ENCODE measurements at places on chromosomes 2 and 18. TPM values are rescaled to one million over a fixed set of nuclear protein-coding genes. Genes with fewer than 3 reads are reported as not detected.
A peak's percentile ranks its signal among the peaks of the same experiment; 100 is the strongest.

Gene NMUR1
- 0.31 TPM for total RNA-seq

Gene FARSB
- 32.2 TPM for total RNA-seq

DNA sequence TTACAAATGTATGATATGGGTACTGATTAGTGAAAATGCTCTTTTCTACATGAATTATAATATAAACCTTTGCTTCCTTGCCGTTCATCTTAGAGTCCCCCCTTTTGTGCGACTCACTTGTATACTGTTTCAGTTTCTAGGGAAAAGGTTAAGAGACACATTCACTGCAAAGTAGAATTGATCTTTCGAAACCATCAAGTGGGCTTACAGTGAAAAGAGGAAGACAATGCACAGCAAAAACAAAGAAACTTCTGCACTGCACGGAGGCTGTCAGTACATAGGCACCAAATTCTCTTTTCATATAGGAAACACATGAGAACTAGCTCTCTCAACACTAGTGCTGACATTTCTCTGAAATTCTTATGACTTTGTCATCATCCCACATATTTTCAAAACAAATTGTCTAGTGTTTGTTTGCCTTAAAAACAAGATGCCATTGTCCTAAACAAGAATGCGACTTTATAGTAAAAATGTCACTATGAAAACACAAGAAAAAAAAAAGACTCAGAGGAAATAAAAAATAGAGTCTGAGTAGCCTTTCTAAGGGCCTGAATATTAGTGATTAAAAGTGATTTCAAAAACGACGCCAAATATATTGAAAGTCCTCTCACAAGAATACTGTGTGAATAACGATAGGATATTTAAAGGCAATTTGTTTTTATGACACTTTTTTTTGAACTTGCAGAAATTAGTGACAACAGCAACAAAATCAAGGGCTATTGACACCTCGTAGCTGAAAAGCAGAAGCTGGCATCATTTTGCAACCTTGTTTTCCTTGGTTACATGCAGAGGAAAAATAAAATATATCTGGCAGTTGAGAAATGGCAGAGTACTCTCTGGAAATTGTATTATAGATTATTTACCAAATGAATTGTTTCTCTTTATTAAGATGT is 827.0 kb downstream of the BCL11A start:
- peaks cover 5% of the 10 kb centered on the region for H3K4me1 ChIP-seq
- no peak overlapping the region for H3K4me3 ChIP-seq
- no peaks in the 10 kb centered on the region for H3K27me3 ChIP-seq

Gene CSRNP3
- 3.8 TPM for total RNA-seq

Gene TGFA
- total RNA-seq: 2.6 TPM

DNA sequence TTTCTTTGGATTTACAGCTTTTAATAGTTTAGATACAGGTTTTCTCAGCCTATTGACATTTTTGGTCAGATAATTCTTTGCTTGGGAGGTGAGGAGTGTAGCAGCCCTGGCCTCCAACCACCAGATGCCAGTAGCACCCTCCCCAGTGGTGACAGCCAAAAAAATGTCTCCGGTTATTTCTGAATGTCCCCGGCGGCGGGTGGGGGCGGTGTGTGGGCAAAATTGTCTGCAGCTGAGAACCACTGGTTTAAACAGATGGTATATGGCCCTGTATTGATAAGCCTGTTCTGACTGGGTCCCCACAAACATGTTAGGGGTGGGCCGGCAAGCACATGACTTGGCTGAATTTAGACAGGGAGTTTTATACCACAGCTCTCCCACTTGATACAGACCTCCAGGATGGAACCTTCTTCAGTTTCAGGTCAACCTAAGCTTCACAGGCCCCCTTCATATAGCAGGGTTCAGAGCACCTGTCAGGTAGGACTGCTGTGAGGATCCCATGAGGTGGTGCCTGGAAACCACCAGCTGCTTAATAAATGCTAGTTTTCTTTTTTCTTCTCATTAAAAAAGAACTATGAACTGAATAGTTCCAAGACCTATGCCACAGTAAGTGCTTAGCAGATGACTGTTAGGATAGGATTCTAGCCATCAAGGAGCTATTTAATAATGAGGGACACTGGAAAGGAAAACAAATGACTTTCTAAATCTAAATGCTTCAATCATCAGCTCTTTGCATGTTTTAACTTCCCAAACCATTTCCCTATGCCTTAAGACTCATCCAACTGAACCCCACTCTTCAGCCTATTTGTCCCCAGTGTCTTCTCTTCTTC is 18.1 kb downstream of the LPIN2 start:
- H3K27ac ChIP-seq: no peak overlapping the region
- peak; percentile 51 for DNase-seq
- H3K4me3 ChIP-seq: no peak overlapping the region
- H3K36me3 ChIP-seq: no peaks in the 10 kb centered on the region
- H3K27me3 ChIP-seq: no peaks in the 10 kb centered on the region
- H3K4me1 ChIP-seq: peaks cover 21% of the 10 kb centered on the region

Gene TTN
- 8.3 TPM for total RNA-seq

Gene HAAO
- 0.97 TPM for total RNA-seq

DNA sequence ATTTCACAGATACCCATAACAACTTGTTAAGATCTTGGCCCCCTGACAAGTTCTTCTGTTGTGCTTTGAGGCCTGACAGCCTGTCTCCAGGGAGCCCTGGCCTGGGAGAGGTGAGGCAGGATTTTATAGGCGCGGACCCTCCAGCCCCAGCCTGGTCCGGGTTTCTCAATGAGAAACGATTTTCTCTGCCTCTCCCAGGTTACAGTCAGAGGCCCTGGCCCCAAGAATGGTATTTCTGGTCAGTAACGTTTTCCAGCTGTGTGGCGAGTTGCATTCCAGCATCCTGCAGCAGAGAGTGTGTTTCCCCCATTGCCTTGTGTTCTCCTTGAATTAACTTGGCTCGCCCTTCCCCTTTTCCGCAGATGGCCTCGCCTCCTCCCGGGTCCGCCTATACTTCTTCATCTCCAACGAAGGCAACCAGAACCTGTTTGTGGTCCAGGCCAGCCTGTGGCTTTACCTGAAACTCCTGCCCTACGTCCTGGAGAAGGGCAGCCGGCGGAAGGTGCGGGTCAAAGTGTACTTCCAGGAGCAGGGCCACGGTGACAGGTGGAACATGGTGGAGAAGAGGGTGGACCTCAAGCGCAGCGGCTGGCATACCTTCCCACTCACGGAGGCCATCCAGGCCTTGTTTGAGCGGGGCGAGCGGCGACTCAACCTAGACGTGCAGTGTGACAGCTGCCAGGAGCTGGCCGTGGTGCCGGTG is 3.0 kb downstream of the INHBB start:
- DNase-seq: peak; percentile 49

DNA sequence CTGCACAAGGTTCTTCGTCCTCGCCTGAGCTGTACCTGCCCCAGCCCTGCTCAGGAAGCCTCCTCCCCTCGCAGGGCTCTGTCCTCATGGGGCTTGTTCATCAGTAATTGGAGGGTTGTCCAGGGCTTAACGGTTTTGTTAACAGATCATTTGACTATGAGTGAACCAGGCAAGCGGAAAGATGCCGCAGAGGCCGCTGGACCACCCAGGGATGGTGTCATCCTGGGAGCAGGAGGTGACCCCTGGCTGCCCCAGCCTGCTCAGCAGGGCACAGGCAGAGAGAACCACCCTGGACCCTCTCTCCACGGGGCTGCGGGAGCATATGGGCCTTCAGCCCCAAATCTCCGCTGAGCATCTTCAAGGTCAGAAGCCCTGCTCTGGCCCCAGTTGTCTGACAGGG is 264.3 kb downstream of the KLHL29 start:
- no peak overlapping the region for H3K27ac ChIP-seq
- H3K36me3 ChIP-seq: no peaks in the 10 kb centered on the region
- H3K4me1 ChIP-seq: no peaks in the 10 kb centered on the region
- DNase-seq: no peak

GRCh38 chr2:126653109-126653508 is 2.8 kb upstream of the GYPC start:
- H3K4me3 ChIP-seq: no peak overlapping the region
- no peak for DNase-seq
- no peaks in the 10 kb centered on the region for H3K36me3 ChIP-seq
- H3K4me1 ChIP-seq: peaks cover 24% of the 10 kb centered on the region
- H3K27me3 ChIP-seq: peaks cover 7% of the 10 kb centered on the region

Gene TP53I3
- total RNA-seq: 35.7 TPM
